Cerebellum (tissue), 4 donors: ENCODE measurements at places on chromosomes 11 and 22.
A peak's percentile ranks its signal among the peaks of the same experiment; 100 is the strongest.

DNA sequence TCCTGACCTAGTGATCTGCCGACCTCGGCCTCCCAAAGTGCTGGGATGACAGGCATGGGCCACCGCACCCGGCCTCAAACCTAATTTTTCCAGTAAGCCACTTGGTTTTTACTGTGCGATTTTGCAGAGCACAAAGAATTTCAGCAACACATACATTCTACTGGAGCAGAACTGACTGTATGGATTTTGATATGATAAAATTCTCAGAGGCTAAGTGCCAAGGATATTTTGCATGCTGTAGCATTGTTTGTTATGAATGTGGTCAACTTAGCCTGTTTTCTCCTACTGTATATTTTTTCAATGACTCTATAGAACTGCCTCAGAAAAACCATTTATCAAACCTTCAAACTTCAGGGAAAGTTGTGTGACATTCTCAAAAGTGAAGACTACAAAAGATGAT is 89.2 kb downstream of the FAT3 start:
- DNase-seq: no peak

DNA sequence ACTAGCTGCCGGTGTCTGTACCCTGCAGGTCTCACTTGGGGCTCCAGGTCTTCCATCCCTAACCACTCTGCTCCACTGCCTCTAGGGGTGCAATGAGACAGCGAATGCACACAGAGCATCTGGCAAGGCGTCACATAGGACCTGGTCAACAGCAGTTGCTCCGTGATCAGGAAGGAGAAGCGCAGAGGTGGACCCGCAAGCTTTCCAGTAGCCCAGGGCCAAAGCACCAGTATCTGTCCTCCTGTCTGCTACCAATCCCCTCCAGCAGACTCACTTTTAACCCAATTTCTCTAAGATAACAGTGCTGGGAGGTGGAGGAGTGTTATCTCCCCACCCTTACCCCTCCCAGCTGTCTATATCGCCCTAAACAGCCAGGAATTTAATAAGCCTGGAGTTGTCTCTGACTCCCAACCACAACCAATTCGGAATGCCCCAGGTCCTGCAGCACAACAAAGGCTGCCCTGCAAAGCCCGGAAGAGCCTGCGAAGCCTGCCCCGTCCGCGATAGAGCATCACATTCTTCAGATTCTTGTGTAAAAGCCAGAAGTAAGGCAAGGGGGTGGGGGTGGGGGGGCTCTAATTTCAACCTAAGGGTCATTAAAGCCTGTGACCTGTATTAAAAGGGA is 19.3 kb downstream of the MYH9 start:
- no peak for DNase-seq

GRCh38 chr11:34194576-34195335 is 89.3 kb downstream of the NAT10 start:
- DNase-seq: peak; percentile 41

GRCh38 chr11:128324531-128325141 is 262.7 kb downstream of the ETS1 start:
- DNase-seq: no peak

DNA sequence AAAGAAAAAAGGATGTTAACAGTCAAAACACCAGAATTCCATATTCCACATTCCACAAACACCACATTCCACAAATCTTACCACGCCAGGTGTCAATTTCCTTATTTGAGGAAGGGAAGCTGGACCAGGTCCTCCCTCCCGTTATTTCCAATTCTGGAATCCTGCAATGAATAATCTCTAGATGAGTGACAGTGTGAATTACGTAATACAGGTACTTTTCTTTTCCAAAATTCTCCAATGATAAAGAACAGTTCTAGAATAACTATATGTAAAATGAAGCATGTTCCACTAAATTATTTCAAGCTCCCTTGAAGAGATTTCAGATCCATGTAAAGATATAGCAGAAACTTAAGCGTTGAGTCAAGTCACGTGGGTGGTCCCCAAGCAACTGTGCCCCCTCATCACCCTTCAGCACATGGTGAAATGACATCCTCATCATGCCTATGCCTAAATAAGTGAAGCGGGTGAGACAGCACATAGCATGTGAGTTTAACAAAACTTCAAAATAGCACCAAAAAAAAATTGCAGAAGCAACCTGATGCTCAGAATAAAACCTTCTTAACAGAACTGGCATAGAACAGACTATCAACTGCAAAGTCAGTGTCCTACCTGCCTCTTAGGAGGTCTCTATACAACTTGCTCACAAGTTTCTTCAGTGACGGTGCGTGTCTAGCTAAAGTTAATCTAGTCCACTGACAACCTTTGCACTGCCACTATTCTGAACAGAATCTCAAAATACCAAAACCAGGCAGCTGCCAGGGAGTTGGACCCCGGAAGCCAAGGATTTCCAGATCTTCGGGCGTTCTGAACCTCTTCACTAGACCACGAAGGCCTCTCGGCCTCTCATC is 876 bp downstream of the NFRKB start:
- DNase-seq: no peak

GRCh38 chr22:46421267-46421666 is 85.8 kb downstream of the TRMU start:
- no peak for DNase-seq

DNA sequence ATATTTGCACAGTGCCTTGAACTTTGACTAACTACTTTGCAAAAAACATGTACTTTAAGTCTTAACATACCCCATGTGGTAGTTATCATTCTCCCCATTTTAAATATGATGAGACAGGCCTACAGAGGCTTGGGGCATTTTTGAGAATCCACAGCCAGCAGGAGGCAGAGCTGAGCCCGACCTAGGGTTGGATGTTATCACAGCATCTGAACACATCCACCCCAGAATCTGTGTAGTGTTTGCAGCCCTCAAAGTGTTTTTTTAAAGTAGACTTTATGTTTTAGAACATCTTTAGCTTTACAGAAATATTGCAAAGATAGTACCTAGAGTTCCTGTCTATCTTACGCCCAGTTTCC is 17.6 kb downstream of the OTOG start:
- no peak for DNase-seq

- no peak for DNase-seq
Observed at GRCh38 chr11:121757480-121758125, 304.8 kb upstream of the SORL1-AS1 start.

DNA sequence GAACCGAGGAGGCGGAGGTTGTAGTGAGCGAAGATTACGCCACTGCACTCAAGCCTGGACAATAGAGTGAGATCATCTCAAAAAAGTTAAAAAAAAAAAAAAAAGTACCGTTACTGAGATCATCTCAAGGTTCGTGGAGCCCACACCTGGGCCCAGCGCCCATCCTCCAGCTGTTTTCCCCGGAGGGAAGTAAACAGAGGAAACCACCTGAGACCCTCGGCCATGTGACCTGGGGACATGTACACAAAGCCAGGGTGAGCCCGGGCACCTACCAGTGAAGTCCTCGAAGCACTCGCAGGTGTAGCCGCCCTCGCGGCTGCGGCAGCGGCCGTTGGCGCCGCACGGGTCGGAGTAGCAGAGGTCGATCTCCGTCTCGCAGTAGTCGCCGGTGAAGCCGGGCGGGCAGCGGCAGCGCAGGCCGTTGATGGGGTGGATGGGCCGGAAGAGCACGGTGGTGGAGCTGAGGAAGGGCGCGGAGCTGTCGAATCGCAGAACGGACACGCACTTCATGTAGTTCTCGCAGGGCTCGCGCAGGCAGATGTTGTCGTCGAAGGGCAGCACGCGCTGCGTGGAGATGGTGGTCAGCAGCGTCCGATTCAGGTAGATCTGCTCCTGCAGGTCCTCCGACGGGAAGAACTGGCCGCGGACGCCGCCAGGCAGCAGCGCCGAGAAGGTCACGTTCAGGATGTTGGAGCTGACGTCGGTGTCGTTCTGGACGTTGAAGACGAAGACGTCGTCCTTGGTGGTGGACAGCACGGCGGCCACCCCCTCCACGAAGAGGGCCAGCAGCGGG is 73.8 kb downstream of the CELSR1 start:
- no peak for DNase-seq

- no peak for DNase-seq
Observed at GRCh38 chr11:33291004-33291777, 34.0 kb downstream of the HIPK3 start.

DNA sequence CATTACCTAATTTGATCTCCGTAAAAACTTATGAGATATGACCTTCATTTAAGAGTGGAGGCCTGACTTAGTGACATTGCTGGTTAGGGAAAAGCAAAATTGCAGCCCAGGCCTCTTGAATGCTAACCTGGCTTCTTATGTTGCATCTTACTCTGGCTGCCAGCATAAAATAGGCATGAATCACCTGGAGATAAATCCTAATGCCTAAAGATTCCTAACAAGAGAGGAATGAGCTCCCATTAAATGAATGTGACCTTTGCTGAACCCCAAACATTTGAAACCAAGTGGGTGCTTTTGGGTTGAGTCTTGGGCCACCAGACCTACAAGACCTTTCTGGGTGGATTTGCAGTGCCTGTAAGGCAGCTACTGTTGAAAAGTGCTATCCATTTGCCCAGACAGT is 1145.6 kb upstream of the TENM4 start:
- no peak for DNase-seq

DNA sequence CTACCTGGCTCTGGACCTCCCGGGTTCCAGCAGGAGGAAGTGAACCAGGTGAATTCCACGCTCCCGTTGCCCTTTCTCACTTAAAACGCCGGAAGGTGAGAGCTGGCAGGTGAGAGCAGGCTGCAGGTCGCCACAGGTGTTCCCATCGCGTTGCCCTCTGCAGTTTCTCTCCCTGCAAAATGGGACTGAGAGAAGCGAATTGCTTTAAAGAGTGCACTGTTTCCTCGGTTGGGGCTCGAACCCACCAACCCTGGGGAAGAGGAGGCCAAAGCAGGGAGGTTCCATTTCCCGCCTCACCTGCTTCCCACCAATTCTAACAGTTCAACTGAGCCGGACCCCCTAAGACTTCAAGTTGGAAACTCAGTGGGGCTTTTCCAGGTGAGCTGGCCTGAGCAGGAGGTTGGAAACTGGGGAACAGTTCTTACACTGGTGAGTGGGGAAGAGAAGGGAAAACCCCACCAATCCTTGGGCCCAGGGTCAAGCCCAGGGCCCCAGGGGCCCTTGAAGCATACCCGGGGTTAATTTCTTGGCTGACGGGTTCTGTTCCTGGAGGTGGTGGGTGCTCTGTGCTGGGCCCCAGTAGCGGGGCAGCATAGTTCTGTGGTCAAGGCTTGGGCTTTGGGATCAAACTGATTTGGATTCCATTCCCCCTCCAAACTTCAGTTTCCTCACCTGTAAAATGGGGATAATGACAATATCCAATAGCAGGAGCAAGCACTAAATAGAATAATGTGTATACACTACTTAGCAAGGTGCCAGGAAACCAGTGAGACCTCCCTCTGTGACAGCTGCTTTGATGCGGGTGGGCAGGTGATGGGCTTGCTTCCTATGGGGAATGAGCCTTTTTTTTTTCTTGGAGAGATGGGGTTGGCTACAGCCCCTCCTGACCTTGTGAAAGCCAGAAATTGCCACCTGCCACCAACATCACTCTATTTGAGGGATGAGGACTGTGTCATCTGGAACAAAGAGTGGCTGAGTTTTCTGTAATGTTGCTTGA is 788 bp downstream of the CD82 start:
- DNase-seq: no peak

- DNase-seq: no peak
Observed at GRCh38 chr22:48757985-48758561, 1069.6 kb downstream of the BRD1 start.

GRCh38 chr22:19629720-19630419 is 84.4 kb upstream of the SEPTIN5 start:
- peak; percentile 88 for DNase-seq

DNA sequence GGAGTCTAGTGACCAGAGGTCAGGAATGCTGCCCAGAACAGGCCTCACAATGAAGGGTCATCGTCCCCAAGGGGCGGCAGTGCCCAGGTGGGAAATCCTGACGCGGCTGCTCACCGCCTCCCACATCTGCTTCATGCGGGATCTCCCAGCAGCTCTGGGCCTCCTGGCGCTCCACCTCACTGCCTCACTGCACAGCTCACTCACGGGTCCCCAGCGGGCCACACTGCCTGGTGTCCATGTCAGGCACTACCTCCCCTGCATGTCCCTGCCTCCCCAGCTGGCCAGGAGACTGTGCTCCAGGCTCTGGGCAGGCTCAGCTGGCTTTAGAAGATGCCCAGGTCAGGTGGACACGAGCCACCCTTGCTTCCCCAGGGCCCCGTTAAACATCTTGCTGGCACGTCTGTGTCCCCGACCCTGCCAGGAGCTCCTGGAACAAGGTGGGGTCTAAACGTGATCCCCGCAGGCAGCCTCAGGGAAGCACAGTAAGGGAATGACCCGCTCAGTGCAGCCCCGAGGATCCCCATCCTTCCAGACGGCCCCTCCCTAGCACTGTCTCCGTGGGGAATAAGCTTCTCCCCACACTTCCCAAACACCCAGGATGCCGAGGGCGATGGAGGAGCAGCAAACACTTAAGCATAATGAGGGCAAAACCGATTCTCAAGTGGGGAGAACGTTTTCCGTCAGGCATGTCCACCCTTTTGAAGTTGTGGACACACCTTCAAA is 93.2 kb downstream of the TRMU start:
- DNase-seq: no peak

- DNase-seq: no peak
Observed at GRCh38 chr11:78069465-78069864, 5.8 kb downstream of the THRSP start.

- DNase-seq: no peak
Observed at GRCh38 chr11:18209058-18209457, 27.5 kb downstream of the SAA4 start.

GRCh38 chr11:27408246-27408800 is 45.3 kb upstream of the CCDC34 start:
- DNase-seq: no peak

GRCh38 chr11:38019072-38019775 is 1421.2 kb upstream of the RAG2 start:
- no peak for DNase-seq

GRCh38 chr11:123409456-123410217 is 20.4 kb upstream of the GRAMD1B start:
- DNase-seq: no peak

DNA sequence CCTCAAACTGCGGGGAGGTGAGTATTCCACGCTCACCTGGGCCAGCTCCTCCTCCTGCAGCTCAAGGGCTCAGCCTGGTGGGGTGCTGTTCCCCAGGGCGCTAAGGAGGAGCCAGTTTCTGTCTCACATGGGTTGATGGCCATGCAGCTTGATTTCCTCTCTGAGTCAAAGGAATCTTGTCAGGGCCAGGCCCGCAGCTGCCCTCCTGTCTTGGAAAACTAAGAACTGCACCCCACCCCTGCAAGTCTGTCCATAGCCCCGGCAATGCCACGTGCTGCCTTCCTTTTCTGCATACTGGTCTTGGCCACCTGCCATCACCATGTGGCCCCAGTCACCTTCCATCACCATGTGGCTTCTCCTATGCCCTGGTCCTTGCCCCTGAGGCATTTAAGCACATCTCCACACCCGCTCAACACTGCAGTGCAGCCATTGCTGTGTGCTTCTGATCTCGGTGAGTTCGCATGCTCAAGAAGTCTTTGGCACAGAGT is 35.2 kb upstream of the CLDN5 start:
- no peak for DNase-seq

- no peak for DNase-seq
Observed at GRCh38 chr22:44318751-44319150, 6.0 kb upstream of the SHISAL1 start.

DNA sequence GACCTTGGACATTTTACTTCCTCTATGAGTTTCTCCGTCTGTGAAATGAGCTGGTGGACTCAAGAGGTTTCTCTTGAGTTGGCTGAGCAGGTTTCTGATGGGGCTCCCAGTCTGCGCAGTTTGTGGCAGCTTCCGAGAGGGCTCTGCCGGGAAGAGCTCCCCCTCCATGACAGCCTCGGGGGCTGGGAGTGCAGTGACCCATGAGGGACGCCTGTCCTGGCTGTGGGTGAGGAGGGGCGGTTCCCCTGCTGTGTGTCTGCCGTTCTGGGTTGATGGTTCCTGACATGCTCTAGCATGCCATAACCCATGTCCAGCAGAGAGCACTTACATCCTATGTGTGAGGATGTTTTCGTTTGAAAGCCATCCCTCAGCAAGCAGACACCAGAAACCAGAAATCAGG is 14.8 kb downstream of the CSF2RB start:
- no peak for DNase-seq
